ENCODE measurements at places on chromosomes 5 and 9. TPM values are rescaled to one million over a fixed set of nuclear protein-coding genes. Genes with fewer than 3 reads are reported as not detected.

DNA sequence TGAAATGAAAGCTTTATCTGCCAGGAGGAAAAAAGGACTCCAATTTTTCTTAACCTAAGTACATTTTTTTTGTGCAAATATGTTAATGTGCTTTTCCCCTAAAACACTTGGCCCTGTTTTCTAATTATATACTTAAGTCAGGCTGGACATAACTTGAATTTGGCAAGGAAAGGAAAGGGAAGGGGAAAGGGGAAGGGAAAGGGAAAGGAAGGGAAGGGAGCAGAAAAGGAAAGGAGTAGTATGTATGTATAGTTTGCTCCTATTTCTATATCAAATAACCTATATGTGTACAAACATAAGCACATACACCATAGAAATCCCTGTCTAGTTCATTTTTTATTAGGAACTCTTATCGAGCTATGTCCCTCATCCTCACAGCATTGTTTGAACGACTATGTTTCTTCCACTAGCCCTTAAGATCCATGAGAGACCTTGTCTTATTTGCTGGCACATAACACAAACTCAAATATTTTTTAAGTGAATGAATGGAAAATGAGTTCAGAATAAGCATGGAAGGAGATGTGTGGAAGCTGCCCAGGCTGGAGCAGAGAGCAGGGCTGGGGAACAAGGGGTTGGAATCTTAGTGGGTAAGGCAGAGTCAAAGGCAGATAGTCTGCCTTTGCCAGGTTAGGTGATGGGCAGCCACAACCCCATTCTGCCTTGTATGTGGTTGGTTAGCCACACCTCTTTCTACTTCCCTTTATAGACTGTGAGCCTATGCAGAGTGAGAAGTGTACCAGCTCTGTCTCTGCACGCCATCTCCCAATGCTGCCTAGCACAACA, 70.0 kb downstream of the KLHL3 start:
- no peak for DNase-seq

GRCh38 chr5:389891-390622, 52.9 kb upstream of the EXOC3 start:
- no peak for DNase-seq

DNA sequence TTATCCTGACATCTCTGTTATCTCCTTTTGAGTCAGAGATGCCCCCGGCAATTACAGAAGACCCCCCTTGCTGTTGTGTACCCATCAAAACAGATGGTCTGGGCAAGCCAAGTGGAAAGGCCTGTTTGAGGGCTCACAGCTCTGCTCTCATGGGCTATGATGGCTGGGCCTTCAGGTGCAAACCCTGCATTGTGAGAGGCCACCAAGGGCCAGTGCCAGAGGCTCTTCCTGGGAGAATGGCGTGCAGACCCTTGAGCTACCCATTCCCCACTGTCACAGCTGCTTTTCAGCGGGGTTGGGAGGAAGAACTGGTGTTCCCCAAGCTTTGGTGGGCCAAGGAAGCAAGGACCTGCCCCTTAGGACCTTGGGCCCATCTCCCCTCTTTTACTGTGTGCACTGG, 174.7 kb upstream of the PPP1R26 start:
- DNase-seq, result no peak

DNA sequence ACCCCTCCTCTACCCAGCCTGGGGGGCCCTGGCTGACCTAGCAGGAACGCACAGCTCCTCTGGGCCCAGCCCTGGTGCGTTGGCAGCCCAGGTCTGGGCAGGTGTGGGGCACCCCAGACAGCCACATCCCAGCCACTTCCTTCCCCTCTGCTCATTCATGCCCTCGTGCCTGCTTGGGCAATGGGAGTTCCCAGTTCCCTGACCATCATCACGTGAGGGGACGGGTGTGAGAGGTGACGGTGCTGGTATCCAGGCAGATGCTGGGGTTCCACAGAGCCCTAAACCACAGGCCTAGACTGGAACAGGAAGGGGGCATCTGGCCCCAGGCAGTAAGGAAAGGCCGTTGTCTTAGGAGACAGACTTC, 8.4 kb downstream of the RALGDS start:
- peak; percentile 56 for DNase-seq

DNA sequence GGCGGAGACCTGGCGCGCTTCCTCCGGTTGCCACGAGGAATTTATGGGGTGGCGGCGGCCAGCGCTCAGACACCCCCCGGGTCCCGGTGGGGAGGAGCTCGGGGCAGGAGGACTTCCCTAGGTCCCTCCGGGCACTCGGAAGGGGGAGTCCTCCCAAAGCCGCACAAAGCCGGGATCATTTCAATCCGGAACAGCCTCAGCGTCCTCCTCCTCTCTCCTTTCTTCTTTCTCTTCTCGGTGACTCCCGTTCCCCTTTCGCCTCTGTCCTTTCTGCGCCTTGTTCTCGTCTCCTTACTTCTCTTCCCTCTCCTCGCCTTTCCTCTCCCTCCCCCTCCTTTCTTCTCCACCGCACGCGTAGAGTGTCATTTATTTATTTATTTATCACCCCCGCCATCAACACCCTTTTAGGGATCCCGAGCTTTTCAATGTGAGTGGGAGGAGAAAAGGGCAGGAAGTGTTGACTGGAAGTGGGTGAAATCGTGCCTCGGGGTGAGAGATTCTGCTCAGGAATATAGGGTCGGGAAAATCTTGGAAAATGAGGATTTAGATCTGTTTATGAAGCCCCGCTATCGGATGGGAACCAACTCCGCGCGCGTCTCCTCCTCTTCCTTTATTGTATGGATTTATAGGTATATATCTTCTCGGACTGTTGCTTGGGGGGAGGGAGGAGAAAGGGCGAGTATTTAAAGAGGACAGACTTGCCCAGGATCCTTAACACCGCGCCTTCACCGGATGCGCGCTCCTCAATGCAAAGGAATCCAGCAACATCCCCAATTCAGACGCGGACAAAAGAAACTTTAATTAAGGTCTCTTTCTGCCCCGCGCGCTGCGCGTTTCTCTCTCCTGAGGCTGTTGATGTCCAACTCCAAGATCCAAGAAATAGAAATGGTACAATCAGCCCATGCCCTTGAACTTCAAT, 2.0 kb upstream of the ZNF462 start:
- no peak for DNase-seq

PAPPA gene
- total RNA-seq, result 0.50 TPM

FOXD4L6 gene
- not detected for total RNA-seq

GRCh38 chr9:36971935-36972488, 62.1 kb downstream of the PAX5 start:
- DNase-seq, result no peak

DNA sequence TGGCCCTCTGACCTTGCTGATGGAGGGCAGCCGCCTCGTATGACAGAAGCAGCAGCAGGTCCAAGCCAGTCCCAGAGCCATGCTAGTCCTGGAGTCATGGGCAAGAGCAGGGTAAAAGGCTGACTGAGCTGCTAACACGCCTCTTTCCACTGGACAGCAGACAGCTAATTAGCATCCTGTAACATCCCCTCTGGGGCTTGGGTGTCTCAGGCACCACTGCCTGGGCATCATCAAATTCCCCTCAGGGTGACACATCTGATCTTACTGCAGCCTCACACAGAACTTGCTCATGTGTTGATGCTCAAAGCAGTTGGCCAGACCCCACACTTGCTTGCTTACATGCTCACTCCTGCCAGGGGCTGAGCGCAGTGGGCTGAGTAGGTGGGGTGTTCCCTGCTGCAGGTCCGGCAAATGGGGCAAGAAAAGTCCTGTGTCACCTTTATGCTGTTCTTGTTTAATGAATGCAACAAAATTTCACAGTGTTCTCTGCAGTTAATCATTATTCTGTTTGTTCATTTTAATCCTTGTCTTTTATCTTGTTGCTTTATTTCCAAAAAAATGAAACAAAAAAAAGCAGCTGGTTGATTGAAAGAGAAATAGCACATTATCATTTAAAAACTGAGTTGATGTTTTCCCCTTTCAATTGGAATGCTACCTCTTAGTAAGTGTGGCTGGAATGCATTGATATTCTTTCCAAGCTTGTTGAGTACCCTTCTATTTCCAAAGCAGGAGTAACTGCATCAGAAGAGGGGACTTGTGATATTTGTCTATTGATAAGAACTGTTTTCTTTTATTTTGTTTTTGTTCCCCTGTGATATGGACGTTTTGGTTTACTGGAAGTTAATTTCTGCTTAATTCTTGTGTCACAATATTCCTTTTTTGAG, 254.1 kb downstream of the CDH18 start:
- no peak for DNase-seq

DNA sequence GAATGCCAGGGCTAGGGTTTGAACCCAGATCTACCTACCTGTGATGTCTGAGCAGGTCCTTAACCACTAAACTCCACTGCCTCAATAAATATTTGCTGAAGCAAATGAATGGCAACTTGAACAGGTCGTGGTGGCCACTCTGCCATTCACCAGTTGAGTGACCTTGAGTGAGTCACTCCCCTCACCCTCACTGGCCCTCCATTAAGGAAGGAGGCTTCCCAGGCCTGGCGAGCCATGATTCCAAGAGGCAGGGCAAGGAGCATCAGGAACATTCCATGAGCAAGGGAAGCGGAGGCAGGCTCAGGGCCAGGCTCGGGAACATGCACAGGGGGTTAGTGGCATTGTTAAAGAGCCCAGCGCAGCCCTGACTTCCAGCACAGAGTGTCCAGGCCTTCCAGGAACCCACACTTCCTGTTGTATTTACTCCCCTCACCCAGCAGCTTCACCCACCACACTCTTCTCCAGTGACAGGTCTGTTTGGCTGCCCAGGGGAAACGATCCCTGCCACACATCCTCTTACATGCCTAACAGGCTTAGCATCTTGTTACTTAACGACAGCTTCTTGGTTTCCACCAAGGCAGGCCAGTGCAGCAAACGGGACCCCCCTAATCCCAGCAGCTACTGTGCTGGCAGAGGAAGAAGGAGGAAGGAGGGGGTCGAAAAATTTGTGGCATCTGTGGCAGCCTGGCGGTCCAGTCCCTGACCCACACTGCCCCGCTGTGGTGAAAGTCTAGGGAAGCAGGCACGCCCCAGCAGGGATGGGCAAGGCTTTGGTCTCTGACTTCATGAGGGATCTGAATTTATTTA, 43.7 kb upstream of the TTC1 start:
- no peak for DNase-seq

DNA sequence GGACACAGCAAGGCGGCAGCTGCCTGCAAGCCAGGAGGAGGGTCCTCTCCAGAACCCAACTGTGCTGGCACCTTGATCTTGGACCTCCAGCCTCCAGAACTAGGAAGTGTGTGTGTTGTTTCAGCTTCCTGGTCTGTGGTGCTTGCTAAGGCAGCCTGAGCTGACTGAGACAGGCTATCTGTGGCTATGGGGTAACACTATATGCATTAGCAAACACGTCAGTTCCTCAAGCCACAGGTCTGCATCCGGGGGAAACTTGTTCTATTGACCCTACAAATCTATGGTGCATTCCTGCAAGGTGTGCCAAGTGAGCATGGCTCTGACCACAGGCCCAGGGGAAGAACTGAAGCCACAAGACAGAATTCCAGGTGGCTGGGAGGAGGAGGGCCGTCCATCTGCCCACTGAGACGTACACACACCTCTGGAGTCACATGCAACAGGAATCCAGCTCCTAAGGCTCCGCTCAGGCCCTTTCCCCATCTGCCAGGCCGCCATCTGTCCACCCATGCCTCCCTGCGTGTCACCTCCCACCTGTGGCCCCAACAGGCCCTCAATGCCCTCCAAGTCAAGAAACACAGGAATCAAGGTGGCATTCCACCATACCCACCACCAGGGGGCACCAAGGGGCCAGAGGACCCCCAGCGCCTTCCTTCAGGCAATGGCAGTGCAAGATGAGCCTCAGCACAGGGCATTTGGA, 174.9 kb downstream of the ROR2 start:
- peak; percentile 61 for DNase-seq

AGXT2 gene
- 26.0 TPM for total RNA-seq

- DNase-seq, result no peak
Measured at GRCh38 chr5:60340965-60341471, 358.9 kb downstream of the DEPDC1B start.

MSX2 gene
- total RNA-seq, result not detected

SLC23A1 gene
- 35.5 TPM for total RNA-seq

- no peak for DNase-seq
Measured at GRCh38 chr9:134554373-134555093, 87.1 kb upstream of the COL5A1 start.

- DNase-seq, result no peak
Measured at GRCh38 chr9:93020151-93020550, 38.4 kb upstream of the SUSD3 start.

HAPLN1 gene
- total RNA-seq, result not detected

ADAMTSL1 gene
- 0.81 TPM for total RNA-seq

DNA sequence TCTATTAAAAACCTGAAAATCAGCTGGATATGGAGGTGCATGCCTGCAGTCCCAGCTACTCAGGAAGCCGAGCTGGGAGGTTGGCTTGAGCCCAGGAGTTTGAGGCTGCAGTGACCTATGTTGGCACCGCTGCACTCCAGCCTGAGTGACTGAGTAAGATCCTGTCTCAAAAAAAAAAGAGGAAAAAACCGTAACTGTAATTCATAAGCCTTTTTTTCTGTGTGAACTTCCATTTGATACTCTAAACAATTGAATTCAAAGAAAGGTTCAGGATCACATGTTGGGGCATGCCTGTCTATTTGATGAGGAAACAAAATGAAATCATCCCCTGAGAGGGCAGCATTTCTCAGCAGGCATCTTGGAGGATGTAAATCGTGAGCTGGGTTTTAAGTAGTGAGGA, 38.8 kb downstream of the ITGA2 start:
- no peak for DNase-seq

ABLIM3 gene
- 128 TPM for total RNA-seq

SH3RF2 gene
- total RNA-seq, result 20.6 TPM

- DNase-seq, result no peak
Measured at GRCh38 chr9:70427161-70427945, 12.9 kb upstream of the KLF9 start.

DNA sequence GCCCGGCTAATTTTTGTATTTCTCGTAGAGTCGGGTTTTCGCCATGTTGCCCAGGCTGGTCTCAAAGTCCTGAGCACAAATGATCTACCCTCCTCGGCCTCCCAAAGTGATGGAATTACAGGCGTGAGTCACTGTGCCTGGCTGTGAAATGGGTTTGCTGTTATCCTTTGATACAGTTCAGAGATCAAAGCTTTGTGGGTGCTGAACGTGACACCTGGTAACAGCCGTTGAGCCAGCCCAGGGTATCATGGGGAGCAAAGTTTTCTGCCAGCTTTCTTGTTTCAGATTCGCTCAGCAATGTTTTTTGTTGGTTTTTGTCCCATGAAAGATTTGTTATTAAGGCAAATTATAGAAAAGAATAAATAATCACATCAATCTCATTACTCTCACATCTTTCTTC, 68.9 kb upstream of the LPAR1 start:
- no peak for DNase-seq

- DNase-seq, result no peak
Measured at GRCh38 chr5:32044434-32044833, 129.7 kb downstream of the GOLPH3 start.
